ENCODE measurements at places on chromosomes 4 and X. TPM values are rescaled to one million over a fixed set of nuclear protein-coding genes. Genes with fewer than 3 reads are reported as not detected.

The BMP3 gene
- 72.1 TPM for polyA plus RNA-seq

The CENPVL1 gene
- polyA plus RNA-seq: not detected

The CT47C1 gene
- polyA plus RNA-seq: not detected

The SOX3 gene
- not detected for polyA plus RNA-seq

The GJB1 gene
- polyA plus RNA-seq: 5.2 TPM

The TMSB15C gene
- 28.9 TPM for polyA plus RNA-seq

The GATA1 gene
- 0.81 TPM for polyA plus RNA-seq

The ADH6 gene
- 12.8 TPM for polyA plus RNA-seq

The SLC10A3 gene
- polyA plus RNA-seq: 13.6 TPM

GRCh38 chr4:164538097-164538496 lies 215.8 kb upstream of the SMIM31 start:
- no peak for DNase-seq

DNA sequence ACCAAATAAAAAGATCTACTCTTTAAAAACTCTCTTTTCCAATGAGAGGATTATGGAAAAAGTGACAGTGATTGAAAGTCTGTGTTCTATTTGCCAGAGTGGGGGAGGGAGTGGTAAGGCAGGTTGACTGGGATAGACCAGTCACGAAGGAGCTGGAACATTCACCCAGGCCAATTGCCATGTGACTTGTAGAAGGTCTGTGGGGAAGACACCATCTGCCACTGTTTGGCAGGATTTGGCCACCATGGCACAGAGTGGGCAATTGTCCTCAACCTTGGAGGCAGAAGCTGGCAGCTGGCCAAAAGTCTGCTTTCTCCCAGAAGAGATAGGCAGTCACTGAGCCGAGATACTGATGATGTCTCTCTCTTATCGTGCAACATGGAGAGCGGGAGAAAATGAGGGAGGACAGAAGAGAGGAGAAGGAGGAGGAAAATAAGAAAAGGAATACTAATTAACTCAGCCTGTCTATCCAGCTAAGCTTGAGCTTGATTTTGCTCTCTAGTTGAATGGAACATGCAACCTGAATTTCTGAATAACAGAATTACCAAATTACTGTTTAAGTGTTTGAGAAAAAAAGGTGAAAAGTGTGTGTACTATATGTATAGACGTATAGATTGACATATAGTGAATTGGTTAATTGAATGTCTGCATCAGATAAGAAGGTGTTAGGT lies 267.1 kb downstream of the ARHGAP24 start:
- DNase-seq: no peak

DNA sequence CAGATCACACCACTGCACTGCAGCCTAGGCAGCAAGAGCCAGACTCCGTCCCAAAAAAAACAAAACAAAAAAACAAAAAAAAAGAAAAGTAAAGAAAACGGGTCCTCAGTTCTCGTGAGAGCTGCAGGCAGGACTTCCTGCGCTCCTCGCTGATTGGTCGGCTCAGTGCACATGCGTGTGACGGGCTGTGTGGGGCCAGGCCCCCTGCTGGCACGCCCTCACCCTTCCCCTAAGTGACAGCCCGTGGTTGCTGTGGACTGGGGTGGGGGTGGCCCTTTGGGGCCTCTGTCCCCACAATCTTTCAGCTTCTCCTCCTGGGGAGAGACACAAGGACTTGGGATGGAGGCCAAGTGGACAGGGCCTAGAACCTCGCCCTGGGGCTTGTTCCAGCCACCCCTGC lies at the start of gene FAM9B:
Gene FAM9B (minus strand): TSS at position 139 of the 400 bp plus-strand sequence. CDS start 1,141 bp downstream, outside the sequence.
- no peak for DNase-seq

DNA sequence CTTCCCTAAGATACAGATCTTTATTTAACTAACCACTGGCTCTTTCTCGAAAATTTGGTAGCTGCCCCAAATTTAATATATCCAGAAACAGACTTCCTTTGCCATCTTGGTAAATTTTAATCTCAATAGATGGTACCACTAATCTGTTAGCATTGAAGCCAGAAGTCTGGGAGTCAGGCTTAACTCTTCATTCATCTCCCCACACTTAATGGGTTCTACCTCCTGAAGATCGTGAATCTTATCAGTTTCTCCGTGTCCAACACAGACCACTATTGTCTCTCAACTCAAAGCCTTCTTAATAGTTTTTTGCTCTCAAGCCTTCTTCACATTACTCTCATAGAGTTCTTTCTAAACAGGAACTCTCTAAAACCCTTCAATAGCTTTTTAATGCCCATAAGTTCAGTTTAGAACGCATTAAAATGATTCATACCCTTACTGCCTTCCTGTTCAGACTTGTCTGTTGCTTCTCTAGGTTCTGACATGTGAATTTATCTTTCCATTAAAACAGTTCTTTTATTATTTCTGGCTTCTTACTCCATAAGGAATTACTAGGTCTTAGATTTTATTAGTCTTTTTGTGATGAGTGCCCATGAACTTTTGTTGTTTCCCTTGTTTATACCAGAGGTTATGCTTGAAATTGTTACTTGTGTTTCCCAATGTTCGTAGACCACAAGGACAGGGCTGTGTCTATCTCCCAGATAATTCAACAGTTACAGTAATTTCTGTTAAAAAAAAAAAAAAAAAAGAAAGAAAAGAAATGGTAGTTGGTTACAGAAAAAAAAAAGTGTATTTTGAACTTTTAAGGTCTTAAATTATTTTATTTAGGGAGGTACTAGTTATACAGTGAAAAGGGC lies 54.7 kb downstream of the SMARCAD1 start:
- DNase-seq: no peak

- DNase-seq: no peak
Observed at GRCh38 chrX:148474030-148474429, 26.4 kb upstream of the AFF2 start.

- no peak for DNase-seq
Observed at GRCh38 chr4:155658681-155659064, 8.0 kb upstream of the GUCY1A1 start.

- DNase-seq: no peak
Observed at GRCh38 chrX:39018541-39018940, 217.3 kb downstream of the MID1IP1 start.

DNA sequence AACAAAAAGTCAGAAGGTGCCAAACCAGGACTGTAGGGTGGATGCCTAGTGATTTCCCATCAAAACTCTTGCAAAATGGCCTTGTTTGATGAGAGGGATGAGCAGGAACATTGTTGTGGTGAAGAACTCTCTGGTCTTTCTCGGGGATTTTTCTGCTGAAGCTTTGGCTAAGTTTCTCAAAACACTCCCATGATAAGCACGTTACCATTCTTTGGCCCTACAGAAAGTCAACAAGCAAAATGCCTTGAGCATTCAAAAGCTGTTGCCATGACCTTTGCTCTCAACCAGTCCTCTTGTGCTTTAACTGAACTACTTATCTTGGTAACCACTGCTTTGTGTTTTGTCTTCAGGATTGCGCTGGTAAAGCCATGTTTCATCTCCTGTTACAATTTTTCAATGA lies 3.0 kb upstream of the SEC31A start:
- no peak for DNase-seq

- DNase-seq: no peak
Observed at GRCh38 chrX:113743069-113743468, 840.8 kb upstream of the HTR2C start.

DNA sequence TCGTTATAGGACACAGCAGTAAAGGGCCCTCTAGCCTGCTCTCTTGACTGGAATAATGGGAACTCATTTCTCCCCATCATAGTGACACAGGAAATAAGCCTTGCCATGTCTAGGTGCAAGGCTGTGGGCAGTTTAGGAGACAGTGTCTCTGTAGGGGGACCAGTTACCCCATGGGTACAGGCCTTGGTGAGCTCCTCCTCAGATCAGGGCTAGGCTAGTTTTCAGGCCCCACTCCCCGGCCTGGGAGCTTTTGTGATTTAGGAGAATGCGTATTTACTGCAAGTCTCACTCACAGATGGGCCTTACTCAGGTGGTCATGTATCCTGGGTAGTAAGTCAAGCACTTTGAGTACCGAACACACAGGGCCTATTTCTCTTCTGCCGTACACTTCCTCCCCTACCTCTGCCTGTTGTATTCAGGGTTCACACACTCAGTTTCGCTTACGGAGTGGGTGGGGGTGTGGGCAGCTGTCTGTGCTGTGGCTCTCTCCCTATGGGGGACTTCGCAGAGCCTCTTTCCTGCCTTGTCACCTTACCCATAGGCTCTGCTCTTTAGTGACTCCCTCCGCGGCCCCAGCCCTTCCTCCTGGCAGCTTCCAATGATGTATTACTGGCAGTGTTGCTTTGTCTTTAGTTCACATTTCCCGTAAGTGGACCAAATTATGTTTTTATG lies 34.2 kb downstream of the FAM193A start:
- no peak for DNase-seq

GRCh38 chr4:108270466-108271450 lies 102.0 kb upstream of the LEF1 start:
- no peak for DNase-seq

- DNase-seq: no peak
Observed at GRCh38 chr4:38774181-38774955, 8.4 kb downstream of the TLR10 start.

DNA sequence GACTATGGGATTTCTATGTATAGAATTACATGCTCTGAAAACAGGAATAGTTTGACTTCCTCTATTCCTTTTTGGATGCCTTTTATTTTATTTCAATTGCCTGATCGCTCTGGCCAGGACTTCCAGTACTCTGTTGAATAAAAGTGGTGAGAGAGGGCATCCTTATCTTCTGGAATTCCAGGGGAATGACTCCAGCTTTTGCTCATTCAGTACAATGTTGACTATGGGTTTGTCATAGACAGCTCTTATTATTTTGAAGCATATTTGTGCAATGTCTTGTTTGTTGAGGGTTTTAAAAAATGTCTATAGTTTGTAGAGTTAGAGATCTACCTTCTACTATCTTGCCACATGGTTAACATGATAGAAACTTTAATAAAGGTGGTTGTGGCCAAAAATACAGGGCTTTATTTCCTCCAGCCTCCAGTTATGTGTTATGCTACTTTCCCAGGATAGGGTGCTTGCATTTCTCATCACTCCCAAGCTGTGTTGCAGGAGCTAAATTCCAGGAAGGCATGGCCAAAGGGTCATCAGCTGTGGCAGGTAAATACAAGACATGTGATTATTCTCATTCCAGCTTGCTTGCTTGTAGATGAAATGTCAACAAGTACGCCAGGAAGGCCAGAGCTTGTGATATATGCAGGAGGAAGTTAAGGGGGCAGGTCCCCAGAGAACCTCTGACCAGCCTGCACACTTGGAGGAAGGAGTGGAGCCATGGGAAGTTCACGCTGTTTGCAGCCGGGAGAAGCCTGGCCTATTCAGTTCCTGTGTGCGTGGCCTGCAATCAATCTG lies 142.4 kb upstream of the CPXCR1 start:
- no peak for DNase-seq

DNA sequence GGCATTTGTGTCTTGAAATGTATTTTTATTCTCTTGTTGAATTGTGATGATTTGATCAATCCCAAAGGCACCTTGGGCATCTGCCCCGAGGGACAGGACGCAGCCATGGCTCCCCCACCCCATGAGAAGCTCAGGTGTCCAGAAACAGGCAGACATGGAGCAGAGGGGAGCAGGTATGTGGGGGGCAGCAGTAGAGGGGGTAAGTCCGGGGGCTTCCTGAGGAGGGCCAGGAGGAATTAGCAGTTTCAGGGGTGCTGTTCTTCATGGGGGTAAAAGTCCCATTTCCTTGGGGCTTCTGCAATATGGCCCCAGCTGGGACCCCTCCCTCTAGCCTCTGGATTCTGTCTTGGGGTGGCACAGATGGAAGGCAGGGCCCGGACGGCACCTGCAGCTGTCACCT lies 67.0 kb upstream of the HMX1 start:
- DNase-seq: no peak

- DNase-seq: no peak
Observed at GRCh38 chrX:7100022-7100421, 47.5 kb upstream of the STS start.

DNA sequence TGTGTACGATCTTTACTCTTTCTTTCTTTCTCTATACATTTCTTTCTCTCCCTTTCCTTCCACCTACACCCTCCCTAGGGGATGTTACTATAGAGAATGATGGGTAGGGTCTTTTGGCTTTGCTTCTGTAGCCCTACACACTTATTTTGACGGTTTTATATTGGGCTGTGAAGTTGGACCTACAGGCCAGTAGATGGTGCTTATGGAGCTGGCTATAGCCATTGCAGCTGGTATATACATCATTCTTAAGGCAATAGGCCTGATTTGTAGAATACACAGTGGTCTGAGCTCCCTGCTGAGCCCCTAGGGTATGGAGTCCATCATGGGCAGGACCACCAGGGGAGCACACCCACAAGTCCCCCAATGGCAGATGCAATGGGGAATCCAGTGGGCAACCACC lies 1869.7 kb downstream of the STIM2 start:
- DNase-seq: no peak

Data from right lung (tissue), 10 donors.